ENCODE measurements at places on chromosomes 11 and 22.

DNA sequence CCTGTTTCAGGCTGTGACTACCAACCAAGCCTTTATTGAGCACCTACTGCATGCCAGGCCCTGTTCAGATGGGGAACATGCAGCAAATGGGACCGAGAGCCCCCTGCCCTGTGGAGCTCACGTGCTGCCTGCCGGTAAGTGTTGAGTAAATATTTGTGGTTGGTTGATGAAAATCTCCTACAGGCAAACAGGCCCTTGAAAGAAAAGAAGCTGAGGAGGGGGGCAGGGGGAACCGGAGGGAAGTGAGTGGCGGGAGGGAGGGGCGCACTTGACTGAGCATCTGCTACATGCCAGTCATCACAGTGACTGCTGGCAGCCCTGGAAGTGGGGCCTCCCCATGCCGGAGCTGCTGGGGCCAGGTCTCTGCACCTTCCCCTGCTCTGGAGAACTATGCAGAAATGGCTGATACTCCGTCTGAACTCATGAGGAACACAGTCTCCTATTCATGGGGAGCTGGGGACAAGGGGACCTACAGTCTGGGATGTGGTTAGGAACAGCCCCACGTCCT, 34.2 kb downstream of the MACROD1 start:
- no peak for DNase-seq

DNA sequence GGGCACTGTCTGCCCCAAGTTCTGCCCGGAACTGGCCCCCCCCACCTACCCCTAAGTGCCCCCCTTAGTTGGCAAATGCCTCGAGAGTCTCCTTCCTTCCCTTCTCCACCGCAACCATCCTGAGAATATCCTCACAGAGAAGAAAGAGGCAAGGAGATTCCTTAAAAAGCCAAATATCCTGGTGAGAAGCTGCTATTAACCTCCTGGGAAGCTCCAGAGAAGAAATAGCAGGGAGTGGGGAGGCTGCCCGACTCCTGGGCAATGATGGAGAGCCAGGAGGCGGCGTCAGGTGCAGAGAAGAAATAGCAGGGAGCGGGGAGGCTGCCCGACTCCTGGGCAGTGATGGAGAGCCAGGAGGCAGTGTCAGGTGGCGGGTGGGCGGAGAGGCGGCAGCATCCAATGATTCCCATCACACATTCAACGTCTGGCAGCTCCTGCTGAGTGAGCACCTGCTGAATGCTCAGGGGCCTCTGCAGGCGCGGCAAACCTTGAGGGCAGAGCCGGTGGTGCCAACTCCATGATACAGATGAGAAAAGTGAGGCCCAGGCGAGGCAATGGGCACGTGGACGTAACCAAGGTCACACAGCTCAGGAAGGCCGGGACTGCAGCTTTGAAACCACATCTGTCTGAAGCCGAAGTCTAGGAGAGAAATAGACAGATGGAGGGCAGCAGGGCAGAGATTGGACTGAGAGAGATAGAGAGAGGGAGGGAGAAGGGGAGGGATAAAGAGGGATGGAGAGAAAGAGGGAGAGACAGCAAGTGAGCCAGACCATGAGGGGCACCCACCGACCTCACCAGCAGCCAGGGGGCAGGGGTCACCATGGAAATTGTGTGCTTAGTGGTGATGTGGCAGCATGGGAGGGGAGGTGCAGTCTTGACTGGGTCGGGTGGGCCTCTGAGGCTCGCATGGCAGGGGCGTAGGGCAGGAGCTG, 58.3 kb downstream of the CYTH4 start:
- DNase-seq: no peak

DNA sequence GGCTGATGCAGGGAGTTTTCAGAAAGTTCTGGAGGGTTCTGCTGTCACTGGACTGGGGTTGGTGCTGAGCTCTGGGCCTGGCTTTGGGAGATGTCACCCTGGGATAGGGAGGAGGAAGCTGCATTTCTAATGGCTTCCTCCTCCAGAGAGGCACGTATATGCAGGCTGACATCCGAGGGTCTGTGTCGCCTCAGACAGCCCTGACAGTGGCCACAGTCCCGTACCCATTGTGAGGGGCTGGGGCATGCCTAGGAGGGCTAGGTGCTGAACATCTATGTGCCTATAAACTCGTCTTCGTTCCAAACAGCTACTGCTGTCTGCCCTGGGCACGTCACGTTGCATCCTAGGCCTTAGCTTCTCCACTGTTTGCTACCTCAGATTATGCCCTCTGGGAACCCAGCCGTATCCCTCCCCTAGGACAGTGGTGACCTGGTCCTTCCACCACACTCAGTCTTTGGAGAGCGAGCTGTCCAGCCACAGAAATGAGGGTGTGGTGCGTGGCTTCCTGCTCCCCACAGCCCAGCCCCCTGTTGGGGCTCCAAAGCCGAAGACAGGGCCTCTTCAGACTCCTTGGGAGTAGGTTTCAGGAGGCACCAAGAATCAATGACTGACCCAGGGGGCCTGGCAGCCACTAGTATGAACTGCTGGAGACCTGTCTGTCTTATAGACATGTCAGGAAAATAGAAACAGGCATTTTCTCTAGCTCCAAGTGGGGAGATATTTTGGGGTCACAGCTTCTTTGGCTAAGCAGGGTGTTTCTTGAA, 26.4 kb downstream of the ADAMTS15 start:
- DNase-seq: no peak

DNA sequence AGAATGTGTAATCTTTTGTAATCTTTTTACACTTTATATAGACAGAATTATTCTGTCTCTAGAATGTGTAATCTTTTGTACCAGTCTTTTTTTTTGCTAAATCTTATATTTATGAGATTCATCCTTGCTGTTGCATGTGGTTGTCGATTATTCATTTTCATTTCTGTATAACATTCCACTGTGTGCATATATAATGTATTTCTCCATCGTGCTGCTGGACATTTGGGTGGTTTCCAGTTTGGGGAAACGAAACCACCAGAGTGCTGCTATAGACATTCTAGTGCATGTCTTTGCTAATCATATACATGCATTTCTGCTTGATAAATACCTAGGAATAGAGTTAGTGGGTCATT, 146.5 kb downstream of the GRIK4 start:
- DNase-seq: no peak

GRCh38 chr11:81129618-81130017, 1604.0 kb downstream of the FAM181B start:
- DNase-seq: no peak

DNA sequence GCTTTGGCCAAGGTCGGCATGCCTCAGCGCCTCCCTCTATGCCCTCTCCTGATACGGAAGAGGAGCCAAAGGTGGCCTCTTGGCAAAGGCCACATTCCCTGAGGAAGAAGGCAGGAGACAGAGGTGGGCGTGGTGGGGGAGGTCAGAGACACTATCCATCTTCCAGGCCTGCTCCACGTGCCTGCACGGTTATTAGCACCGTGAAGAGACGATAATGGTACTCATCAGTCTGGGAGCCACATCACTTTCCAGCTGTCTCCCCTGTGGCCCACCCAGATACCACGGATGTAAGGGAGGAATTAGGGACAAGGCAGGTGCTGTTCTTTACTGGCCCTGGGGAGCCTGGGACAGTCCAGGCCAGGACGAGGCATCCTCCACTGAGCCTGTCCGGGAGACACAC, 354.3 kb downstream of the MN1 start:
- DNase-seq: no peak

GRCh38 chr11:114348200-114349191, 51.8 kb downstream of the C11orf71 start:
- peak; percentile 22 for DNase-seq

GRCh38 chr22:45491841-45492240, 10.8 kb upstream of the FBLN1 start:
- no peak for DNase-seq

DNA sequence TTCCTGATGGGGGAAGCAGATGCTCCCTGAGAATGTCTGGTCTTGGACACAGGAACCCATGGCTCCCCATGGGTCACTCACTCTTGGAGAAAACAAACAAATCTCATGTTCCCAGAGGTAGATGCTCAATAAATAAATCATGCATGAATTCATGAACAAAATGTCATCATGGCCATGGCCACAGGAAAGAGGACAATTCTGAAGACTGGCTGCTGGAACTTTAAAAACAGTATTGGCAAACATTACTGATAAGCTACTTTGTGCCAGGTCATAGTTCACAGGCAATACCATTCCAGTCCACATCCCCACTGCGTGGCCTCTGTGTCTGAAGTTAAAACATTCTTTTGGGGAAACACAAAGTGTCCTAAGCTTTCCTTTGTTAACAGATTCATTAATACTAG, 9.2 kb upstream of the SMIM35 start:
- no peak for DNase-seq

DNA sequence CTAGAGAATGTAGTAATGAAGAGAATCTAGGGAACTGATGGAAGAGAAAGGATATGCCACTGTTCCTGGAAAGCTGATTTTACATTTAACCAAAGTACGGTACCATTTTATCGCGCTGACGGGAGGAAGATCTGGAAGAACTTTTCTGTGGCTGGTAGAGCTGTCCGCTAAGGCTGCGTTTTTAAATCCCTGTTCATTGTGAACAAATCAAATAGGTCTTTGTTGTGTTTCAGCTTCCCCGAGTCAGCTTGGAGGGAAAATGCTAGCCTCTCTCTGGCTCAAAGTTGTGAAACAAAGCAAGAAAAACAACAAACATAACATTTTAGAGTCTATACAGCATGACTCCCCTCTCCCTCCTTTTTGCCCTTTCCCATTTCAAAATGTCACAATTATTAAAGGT, 34.4 kb downstream of the FBXO7 start:
- no peak for DNase-seq

DNA sequence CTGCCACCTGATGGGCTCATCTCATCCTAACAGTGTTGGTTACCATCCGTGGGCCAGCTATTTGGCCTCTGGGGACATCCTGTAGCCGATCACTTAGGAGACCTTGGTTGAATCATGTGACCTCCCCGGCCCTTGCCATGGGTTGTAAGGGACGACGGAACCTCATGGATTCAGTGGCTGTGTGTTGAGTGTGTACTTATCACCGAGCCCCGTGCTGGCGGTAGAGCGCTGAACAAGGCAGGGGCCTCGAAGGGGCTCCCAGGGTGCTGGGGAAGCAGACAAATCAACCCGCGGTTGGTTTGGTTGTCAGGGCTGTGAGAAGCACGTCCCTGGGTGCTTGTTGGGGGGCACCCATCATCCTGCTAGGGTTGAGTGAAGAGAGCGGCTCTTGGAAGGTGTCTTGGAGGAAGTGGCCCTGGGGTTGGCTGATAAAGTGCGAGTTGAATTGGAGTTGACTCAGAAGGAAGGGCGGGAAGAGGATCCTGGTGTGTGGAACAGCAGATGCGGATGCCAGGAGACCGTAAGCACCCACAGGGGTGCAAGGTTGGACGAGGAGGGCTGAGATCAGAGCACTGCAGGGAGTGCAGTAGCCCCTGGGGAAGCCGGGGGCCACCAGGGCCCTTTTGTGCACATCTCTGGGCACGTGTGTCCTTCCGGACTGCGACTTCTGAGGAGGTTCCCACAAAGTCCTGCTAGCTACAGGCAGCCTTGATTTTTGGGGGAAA, 53.6 kb downstream of the MPPED1 start:
- DNase-seq: no peak

GRCh38 chr11:9688716-9689511, 25.0 kb downstream of the SWAP70 start:
- DNase-seq: no peak

DNA sequence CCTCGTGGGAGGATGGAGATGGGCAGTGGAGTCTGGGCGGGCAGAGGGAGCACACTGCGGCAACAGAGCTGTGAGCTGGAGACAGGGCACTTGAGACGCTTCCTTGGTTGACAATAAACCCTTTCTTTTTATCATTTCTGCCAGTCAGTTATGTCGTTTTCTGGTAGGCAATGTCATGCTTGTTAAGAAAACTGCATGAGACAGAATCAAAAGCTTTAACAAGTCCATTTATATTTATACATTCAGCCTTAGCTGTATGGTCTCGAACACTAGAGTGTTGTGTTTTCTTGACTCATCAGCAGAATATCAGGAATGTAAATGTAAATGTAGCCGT, 31.9 kb downstream of the PPFIA1 start:
- no peak for DNase-seq

- DNase-seq: peak; percentile 64
These were observed 1.9 kb downstream of the POLD4 start for GRCh38 chr11:67351275-67352005.

GRCh38 chr22:26573026-26573662, 16.8 kb downstream of the TPST2 start:
- no peak for DNase-seq

DNA sequence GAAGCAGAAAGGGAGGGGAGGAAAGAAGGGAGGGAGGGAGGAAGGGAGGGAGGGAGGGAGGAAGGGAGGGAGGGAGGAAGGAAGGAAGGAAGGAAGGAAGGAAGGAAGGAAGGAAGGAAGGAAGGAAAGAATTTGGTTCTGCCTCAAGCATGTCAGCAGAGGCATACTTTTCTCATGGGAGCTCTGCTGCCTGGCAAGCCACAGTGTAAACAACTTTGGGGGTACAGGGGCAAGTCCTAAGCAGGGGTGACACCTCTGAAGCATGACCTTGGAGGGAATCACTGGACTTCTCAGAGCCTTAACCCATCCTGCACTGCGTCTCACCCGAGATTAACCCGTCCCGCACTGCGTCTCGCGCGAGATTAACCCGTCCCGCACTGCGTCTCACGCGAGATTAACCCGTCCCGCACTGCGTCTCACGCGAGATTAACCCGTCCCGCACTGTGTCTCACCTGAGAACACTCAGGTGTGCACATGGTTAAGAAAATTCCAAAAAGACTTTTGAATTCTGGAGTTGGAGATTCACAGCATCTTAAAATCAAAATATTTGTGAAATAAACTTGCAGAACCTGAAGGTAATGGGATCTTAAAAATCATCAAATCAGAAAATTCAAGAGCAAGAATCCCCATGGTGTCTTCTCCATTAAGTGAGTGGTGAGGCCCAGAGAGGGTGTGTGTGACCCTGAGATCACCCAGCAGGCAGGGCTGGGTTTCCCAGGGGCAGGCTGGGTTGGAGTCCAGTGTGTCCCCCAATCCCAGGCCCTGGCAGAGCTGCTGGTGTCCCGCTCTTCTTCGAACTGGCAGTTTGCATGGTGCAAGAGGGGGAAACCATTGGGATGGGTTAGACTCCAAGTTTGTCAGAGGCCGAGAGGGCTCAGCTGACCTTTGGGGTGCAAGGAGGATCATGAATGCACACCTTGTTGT, 190.4 kb downstream of the MN1 start:
- no peak for DNase-seq

- DNase-seq: peak; percentile 71
These were observed 7.0 kb downstream of the FXYD2 start for GRCh38 chr11:117817368-117818040.

- peak; percentile 35 for DNase-seq
These were observed 789 bp downstream of the SIK2 start for GRCh38 chr11:111602865-111603610.

- DNase-seq: no peak
These were observed 146.3 kb upstream of the ARHGAP20 start for GRCh38 chr11:110858547-110858921.

All from central memory CD4-positive, alpha-beta T cell (primary cell).